ENCODE measurements at places on chromosomes 16 and 17. TPM values are rescaled to one million over a fixed set of nuclear protein-coding genes. Genes with fewer than 3 reads are reported as not detected.

OR1F1 gene
- not detected for total RNA-seq

MC1R gene
- 5.8 TPM for total RNA-seq

SOCS3 gene
- 99.8 TPM for total RNA-seq

ARSG gene
- total RNA-seq, result 7.3 TPM

CNTD1 gene
- total RNA-seq, result not detected

SCGB1C2 gene
- total RNA-seq, result not detected

RPRML gene
- not detected for total RNA-seq

PLSCR3 gene
- 75.4 TPM for total RNA-seq

SCN4A gene
- 0.14 TPM for total RNA-seq

PERCC1 gene
- total RNA-seq, result not detected

FBXO39 gene
- 0.11 TPM for total RNA-seq

CD79B gene
- 33.2 TPM for total RNA-seq
